ENCODE measurements at places on chromosomes 1 and 21.

GRCh38 chr1:40971966-40972365 lies 7.5 kb upstream of the CTPS1 start:
- DNase-seq = no peak

- DNase-seq = no peak
These were observed 25.2 kb downstream of the ETS2 start for GRCh38 chr21:38830671-38831525.

GRCh38 chr1:78096976-78097375 lies 51.2 kb downstream of the GIPC2 start:
- no peak for DNase-seq

- DNase-seq = no peak
These were observed 18.8 kb downstream of the ENTREP3 start for GRCh38 chr1:155236451-155236850.

DNA sequence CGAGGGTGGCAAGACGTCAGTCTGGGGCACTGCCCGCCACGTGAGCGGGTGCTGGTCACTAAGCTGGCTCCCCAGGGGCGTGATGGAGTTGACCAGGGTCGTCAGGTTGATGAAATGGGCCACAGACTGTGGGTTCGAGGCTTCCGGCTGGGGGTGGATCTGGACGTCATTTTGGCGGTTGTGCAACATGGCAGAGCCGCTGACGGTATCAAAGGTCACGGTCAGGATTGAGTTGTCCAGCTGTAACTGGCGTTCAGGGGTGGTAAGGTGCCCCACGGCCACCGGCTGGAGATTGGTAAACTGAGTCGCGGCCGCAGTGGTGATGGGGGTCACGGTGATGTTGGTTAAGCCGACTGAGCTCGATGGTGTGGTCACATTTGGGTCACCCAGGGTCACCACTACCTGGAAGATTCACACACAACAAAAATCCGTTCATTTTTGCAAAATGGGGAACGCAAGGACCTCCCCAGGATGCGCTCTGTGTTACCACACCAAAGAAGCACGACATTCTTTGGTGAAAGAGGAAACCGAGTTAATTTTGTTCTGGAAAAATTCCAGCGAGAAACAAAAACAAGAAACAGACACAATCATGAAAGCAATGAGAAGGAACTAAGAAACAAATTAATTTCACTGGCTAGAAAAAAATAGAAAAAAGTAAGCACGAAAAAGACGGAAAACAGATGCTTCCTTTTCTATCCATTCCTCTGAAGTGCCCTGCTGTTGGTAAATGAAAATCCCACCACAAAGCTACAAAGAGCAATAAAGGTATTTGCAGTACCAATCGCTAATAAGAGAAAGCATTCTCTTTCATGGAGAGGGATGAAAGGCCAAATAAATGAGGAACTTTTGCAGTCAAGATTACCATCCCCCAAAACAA lies 34.7 kb upstream of the RIPK4 start:
- DNase-seq = no peak

- DNase-seq = no peak
These were observed 107.2 kb downstream of the CYYR1 start for GRCh38 chr21:26465916-26466315.

GRCh38 chr1:63322114-63322943 lies at the start of gene FOXD3:
Gene FOXD3, plus strand, starts transcription at chr1:63322567. Its CDS starts 492 bp downstream, at chr1:63323059.
- peak; percentile 54 for DNase-seq

- no peak for DNase-seq
These were observed 30.6 kb downstream of the EPS15 start for GRCh38 chr1:51488372-51489050.

- DNase-seq = no peak
These were observed 44.9 kb downstream of the PLA2G4A start for GRCh38 chr1:186873687-186874086.

DNA sequence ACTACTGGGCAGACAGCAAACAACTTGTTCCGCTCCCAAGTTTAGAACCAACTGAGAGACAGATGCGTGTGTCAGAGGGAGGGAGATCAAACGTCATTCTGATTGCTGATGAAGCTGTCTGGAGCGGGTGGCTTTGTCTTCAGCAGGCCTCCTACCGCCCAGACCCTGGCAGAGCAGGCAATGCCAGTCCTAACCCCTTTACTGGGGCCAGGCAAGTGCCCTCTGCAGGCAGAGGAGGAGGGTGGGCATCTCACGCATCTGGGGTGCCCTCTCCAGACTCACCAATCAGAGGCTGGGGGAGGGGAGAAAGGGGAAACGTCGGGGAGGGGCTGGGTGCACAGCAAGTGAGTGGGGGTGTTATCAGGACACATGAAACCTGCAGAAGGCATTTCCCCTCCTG lies 126.6 kb downstream of the ACTL8 start:
- DNase-seq = peak; percentile 56

GRCh38 chr1:198726455-198726854 lies 87.6 kb downstream of the PTPRC start:
- DNase-seq = no peak

GRCh38 chr1:42128964-42129363 lies 24.2 kb upstream of the GUCA2B start:
- DNase-seq = no peak

DNA sequence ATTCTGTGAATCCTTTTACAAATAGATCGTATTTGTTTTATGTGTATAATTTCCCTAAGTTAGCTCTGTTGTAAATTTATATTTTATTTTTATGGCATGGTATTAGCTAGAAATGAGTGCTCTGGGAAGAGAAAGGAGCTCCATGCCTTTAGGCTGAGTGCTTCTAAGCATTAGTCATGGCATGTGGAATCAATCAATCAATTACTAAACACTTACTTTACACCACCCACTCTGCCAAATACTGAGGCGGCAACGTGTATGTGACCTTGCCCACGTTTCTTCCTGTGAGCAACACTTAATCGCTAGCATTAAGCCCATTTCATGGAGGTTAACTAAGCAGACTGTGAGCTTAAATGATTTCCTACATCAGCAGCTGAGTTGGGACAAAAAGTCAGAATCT lies 7.2 kb upstream of the BECN2 start:
- DNase-seq = no peak

- DNase-seq = no peak
These were observed 699.9 kb downstream of the MATN1 start for GRCh38 chr1:30023339-30024022.

DNA sequence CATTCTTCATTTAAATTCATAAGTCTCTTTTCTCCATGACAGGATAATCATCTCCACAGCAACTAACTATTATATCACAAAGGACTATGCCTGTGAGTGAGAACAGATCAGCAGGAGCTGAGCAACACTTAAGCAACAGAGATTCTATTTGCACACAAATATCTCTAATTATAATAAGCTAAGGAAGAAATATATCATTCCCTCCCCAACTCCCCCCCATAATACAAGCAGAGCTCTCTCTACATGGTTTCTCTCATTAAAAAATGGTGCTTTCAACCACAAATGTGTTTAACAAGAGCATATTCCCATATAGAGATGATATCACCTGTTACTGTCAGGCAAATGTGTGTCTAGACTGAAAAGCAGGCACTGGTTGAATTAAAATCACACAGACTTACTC lies 34.5 kb upstream of the NIBAN1 start:
- DNase-seq = no peak

DNA sequence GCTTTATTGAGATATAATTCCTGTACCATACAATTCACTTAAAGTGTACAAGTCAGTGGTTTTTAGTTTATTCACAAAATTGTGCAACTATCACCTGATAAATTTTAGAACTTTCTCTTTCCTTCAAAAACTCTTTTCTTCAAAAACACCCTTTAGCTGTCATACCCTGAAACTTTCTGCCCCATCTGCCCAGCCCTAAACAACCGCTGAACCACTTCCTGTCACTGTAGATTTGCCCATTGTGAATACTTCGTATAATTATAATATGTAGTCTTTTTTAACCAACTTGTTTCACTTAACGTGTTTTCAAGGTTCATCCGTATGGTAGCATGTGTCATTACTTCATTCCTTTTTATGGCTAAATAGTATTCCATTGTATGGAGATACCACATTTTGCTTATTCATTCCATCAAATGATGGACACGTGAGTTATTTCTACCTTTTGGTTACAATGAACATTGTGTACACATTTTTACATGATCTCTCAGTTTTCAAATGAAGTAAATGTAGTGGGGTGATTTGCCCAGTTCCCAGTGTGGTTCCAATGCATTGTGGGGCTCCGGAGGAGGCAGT lies 37.9 kb downstream of the WNT4 start:
- no peak for DNase-seq

- no peak for DNase-seq
These were observed 80.1 kb upstream of the ZC3H11B start for GRCh38 chr1:219692981-219693380.

DNA sequence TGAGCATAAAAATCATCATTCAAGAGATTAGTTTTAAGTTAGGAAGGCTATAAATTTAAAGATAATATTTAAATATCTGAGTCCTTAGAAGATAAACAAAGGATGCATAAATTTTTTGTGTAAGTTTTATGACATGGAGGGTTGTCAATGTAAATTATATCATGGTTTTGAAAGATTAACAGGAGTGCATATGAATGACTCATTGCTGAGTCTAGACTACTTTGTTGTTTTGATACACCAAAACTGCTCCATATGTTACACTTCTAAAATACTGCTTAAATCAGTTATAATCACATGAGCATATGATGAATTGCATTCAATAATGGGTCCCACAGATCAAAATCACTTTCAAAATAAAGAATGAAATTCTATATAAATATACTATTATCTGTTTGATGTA lies 312.5 kb downstream of the KCNT2 start:
- no peak for DNase-seq

- DNase-seq = no peak
These were observed 8.9 kb downstream of the HYI start for GRCh38 chr1:43444836-43445235.

DNA sequence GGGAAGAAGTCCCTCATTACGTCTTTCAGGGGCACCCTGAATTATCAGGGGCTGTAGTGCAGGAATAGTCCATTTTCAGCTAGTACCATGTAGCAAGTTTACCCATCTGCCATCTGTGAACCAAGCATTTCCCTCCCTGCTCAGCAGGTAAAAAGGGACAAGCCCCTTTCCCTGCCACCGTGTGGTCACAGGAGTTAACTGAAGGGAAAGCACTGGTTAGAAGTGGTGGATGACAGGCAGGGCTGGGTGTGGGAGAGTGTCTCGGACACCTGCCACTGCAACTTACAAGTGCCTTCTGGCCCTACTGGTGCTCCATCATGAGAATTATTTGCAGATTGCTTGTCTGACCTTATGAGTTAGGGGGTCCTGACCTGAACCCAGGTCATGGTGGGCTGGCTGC lies 32.0 kb upstream of the IGSF5 start:
- DNase-seq = no peak

GRCh38 chr1:184866991-184867788 lies 107.1 kb downstream of the NIBAN1 start:
- peak; percentile 42 for DNase-seq

DNA sequence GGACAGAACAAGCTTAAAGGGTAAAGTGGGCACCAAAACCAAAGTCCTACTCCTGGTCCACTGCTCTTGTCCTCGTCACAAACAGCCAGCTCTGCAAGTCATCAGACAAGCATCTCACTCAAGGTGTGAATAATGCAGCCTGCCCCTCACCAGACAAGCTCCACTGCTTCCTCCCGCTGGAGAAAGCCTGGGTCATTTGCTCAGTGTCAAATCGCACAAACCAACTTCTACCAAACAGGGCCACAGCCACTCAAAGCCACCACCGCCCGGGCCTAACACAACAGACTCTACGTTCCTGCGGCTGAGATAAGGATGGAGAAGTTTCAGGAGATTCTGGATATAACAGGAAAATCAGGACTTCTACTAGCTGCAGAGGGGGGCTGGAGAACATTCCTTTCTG lies 3.3 kb downstream of the SSBP3 start:
- no peak for DNase-seq

DNA sequence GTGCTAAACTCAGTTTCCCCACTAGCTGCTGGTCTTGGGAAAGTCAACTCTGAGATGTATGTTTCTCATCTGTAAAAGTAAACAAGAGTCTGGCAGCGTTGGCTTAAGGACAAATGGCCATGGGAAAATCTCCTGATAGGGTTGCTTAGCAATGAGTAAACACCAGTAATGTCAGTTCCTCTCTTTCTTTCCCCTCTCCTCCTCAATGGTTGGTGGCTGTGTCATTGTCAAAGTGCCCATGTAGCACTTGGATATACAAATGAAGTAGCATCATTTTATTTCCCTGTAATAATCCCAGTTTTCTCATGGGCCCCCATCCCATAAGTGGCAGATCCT lies 2.2 kb upstream of the FYB2 start:
- DNase-seq = no peak

GRCh38 chr1:75745276-75745675 lies 20.8 kb downstream of the ACADM start:
- peak; percentile 32 for DNase-seq

DNA sequence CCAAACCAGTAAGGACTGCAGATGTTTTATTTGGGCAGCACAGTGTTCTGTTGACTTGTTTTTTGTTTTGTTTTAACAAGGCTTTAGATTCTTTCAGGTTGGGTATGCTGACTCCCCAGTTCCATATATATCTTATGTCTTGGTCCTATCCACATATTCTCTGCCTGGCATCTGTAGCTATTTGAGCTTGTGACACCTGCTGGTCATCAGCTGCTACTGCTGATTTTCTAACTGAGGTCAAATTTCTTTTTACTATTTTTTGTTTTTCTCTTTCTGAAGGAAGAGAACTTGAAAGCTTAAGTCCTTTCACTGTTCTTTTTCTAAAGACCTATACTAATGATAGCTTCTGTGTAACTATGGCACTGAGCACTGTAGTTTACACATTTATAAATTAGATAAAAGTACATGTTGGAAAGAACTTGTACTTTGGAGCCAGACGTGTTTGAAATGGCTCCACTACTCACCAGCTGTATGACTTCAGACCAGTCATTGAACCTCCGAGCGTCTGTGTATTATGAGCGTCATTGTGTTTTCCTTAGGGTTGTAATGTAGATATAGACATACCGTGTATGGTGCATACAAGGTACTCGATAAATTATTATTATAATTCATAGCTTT lies 109.4 kb downstream of the NRDC start:
- DNase-seq = peak; percentile 74

- peak; percentile 89 for DNase-seq
These were observed 205.4 kb downstream of the NFIA start for GRCh38 chr1:61287734-61288133.

DNA sequence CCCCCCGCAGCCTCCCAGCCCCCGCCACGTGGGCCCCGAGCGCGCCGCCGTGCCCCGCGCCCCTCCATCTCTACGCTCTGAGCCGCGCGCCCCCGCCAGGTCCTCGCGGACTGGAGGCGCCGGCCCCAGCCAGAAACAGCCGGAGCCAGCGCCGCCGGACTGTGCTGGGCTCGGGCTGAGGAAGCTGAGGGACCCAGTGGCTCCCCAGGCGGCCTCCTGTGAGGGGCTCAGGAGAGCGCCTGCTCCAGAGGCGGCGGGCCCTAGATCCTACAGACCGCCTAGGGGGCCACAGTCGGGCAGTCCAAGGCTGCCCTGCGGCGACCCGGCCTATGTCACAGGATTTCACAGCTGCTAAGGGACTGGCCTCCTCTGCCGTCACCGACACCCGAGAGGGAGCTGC lies 82.1 kb downstream of the NENF start:
- no peak for DNase-seq

GRCh38 chr1:106747232-106747631 lies 309.2 kb upstream of the PRMT6 start:
- no peak for DNase-seq

- DNase-seq = peak; percentile 77
These were observed 23.9 kb downstream of the DNAJC8 start for GRCh38 chr1:28208818-28209441.

All from SK-MEL-5 (cell line).